ENCODE measurements at places on chromosomes 7 and 10.

- no peak for DNase-seq
These were observed 17.9 kb downstream of the RFC2 start for GRCh38 chr7:74236284-74236683.

DNA sequence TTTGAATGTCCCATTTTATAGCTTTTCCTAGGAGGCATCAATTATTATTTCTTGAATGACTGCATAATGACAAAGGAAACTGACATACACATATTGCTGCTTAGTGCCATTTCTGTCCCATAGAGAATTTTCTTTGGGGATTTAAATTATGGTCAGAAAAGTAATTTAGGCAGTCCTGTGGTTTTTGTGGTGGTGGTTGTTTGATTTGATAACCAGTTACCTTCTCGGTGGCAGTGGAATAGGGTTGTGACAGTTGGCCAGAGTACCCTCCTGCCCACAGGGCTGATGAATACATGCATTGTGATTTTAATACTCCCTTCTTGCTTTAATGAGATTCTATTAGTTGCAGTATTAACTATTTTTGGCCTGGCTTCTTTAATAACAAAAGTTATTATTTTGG is 6.6 kb upstream of the SGCE start:
- DNase-seq, result peak; percentile 69

GRCh38 chr7:6500691-6501090 is 50.6 kb downstream of the GRID2IP start:
- DNase-seq, result no peak

DNA sequence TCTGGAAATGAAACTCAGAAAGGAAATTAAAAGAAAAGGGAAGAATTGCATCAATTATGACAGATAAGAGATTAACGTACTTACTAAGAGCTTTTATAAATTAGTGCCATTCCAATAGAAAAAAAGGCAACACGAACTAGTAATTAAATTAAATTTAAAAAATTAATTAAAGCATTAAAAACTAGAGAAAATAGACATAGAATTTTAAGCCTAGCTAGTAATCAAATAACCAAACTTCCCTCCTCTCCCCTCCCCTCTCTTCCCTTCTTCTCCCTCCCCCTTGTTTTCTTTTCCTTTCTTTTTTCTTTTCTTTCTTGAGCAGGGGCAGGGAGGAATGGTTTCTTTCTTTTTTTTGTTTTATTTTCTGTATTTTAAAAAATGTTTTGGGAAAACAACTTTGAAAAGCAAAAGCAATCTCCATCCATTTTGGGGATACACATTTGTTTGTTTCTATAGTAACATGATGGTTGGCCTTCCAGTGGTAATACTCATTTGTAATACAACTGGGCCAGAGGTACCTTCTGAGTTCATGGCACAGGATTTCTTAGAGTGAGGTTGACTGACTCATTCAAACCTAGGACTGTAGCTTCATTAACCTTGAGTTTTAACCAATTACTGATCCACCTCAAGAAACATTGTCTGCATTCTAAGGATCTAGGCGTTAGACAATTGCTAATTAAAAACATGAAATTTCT is 132.6 kb downstream of the ST7 start:
- DNase-seq, result no peak

GRCh38 chr7:117163101-117163500 is 159.8 kb downstream of the WNT2 start:
- DNase-seq, result no peak

GRCh38 chr7:132942701-132943100 is 139.2 kb downstream of the CHCHD3 start:
- no peak for DNase-seq

GRCh38 chr10:132904181-132904813 is 38.1 kb downstream of the CFAP46 start:
- peak; percentile 26 for DNase-seq

GRCh38 chr7:132548489-132549078 is 27.7 kb downstream of the PLXNA4 start:
- no peak for DNase-seq

- DNase-seq, result no peak
These were observed 202.0 kb downstream of the MAD1L1 start for GRCh38 chr7:2030475-2031450.

DNA sequence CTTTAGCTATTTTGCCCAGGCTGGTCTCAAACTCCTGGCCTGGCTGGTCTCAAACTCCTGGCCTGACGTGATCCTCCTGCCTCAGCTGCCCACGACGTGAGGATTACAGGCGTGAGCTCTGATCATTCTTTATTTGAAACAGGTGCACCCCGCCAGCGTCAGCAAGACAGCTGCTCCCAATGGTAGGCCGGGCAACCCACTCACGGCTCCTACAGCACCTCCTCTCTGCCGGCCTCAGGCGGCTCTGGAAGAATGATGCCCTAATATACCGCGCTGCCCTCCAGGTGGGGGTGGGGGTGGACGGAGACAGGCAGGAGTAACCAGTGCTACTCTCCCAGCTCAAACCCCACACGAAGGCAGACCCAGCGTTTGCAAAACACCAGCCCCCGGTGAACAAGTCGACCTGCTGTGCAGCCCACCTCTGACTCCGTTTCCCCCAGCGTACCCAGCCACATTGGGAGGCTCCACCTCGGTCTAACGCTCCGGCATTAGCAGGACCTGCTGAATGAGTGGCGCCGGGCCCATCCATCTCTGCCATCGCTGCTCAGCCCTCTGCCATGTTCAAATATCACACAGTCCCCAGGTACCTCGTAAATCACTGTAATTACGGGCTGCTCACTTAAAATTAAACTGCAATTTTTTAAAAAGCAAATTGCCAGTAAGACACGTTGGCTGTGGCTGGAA is 148.6 kb downstream of the ELFN1 start:
- DNase-seq, result no peak

- no peak for DNase-seq
These were observed 219.7 kb downstream of the EBF3 start for GRCh38 chr10:129744134-129745111.
